Smooth muscle cell of trachea (primary cell): ENCODE measurements at places on chromosomes 1 and 21. TPM values are rescaled to one million over a fixed set of nuclear protein-coding genes. Genes with fewer than 3 reads are reported as not detected.

Gene FABP3
- 39.5 and 109 TPM in 2 replicates for total RNA-seq

Gene SLC35F3
- under 0.01 TPM in 1 of 2 replicates, not detected in the other for total RNA-seq

Gene CHI3L1
- total RNA-seq = 14.8 and 26.0 TPM in 2 replicates

Gene OPRD1
- under 0.01 TPM in 1 of 2 replicates, not detected in the other for total RNA-seq

Gene PPIAL4G
- total RNA-seq = not detected in 2 replicates

Gene HSD11B1
- total RNA-seq = 22.5 and 28.8 TPM in 2 replicates

Gene C1orf52
- total RNA-seq = 11.3 and 15.5 TPM in 2 replicates

Gene S100A2
- 3.3 and 6.0 TPM in 2 replicates for total RNA-seq

Gene PLD5
- total RNA-seq = 0.15 TPM in 1 of 2 replicates, not detected in the other

Gene TMEM240
- 4.5 and 5.5 TPM in 2 replicates for total RNA-seq

Gene KCNH1
- total RNA-seq = 0.15 TPM in 1 of 2 replicates, not detected in the other

Gene KRTAP19-5
- total RNA-seq = not detected in 2 replicates

Gene AKR7A3
- 0.44 and 1.2 TPM in 2 replicates for total RNA-seq

Gene KRTAP6-3
- total RNA-seq = not detected in 2 replicates

Gene PLEKHA6
- 2.3 and 7.4 TPM in 2 replicates for total RNA-seq

Gene C8A
- under 0.01 TPM in 1 of 2 replicates, not detected in the other for total RNA-seq

Gene CLCN6
- 16.2 and 22.5 TPM in 2 replicates for total RNA-seq

Gene TRIM17
- total RNA-seq = 0.15 TPM in 1 of 2 replicates, not detected in the other

Gene LAMB3
- 25.5 and 42.8 TPM in 2 replicates for total RNA-seq

Gene GPA33
- total RNA-seq = not detected in 2 replicates

Gene HRNR
- total RNA-seq = not detected in 2 replicates

Gene NPR1
- 0.58 and 2.6 TPM in 2 replicates for total RNA-seq

Gene CRTC2
- 4.2 and 4.6 TPM in 2 replicates for total RNA-seq

Gene MUTYH
- total RNA-seq = 16.7 and 22.3 TPM in 2 replicates

Gene TMEM200B
- total RNA-seq = 20.0 and 22.8 TPM in 2 replicates

Gene CLCNKB
- under 0.01 TPM in 1 of 2 replicates, not detected in the other for total RNA-seq

Gene CTSS
- 2.3 and 6.1 TPM in 2 replicates for total RNA-seq

Gene HUNK
- total RNA-seq = not detected in 2 replicates

Gene BTF3L4
- total RNA-seq = 34.6 and 53.2 TPM in 2 replicates

Gene IL12RB2
- not detected in 2 replicates for total RNA-seq

Gene SLAMF6
- total RNA-seq = not detected in 2 replicates

Gene OR2L2
- total RNA-seq = under 0.01 TPM in 1 of 2 replicates, not detected in the other

Gene ENAH
- 86.2 and 99.9 TPM in 2 replicates for total RNA-seq

Gene IL19
- not detected in 2 replicates for total RNA-seq

Gene EDN2
- 0.33 TPM in 1 of 2 replicates, not detected in the other for total RNA-seq

Gene SPRR2A
- not detected in 2 replicates for total RNA-seq

Gene AMY2B
- total RNA-seq = 2.3 and 5.8 TPM in 2 replicates

Gene LCE3D
- total RNA-seq = not detected in 2 replicates

Gene CXADR
- 1.2 and 2.2 TPM in 2 replicates for total RNA-seq

Gene SPEN
- total RNA-seq = 13.4 and 19.9 TPM in 2 replicates

Gene MPL
- not detected in 2 replicates for total RNA-seq

Gene GNG4
- not detected in 2 replicates for total RNA-seq

Gene UBXN10
- total RNA-seq = under 0.01 TPM in 2 replicates

Gene NBPF20
- 3.3 and 4.7 TPM in 2 replicates for total RNA-seq

Gene AMPD1
- not detected in 2 replicates for total RNA-seq

Gene MFAP2
- 16.9 and 26.5 TPM in 2 replicates for total RNA-seq

Gene CDC14A
- total RNA-seq = 3.8 and 4.1 TPM in 2 replicates

Gene VAV3
- under 0.01 and 0.17 TPM in 2 replicates for total RNA-seq

Gene TIE1
- total RNA-seq = 0.17 and 5.5 TPM in 2 replicates

Gene CSF3R
- total RNA-seq = under 0.01 TPM in 1 of 2 replicates, not detected in the other

Gene APOBEC4
- not detected in 2 replicates for total RNA-seq

Gene SPRTN
- 11.7 and 12.1 TPM in 2 replicates for total RNA-seq

Gene RIPK4
- total RNA-seq = 0.15 TPM in 1 of 2 replicates, not detected in the other

Gene UCK2
- 52.9 and 85.3 TPM in 2 replicates for total RNA-seq

Gene E2F2
- 0.17 and 2.0 TPM in 2 replicates for total RNA-seq

Gene RXFP4
- not detected in 2 replicates for total RNA-seq

Gene AQP10
- under 0.01 TPM in 1 of 2 replicates, not detected in the other for total RNA-seq

Gene LRRC38
- total RNA-seq = not detected in 2 replicates
